ENCODE measurements at places on chromosomes 13 and 19.

GRCh38 chr13:93819331-93819890, 592.8 kb downstream of the GPC6 start:
- no peak for DNase-seq

GRCh38 chr13:108629181-108629752, at the start of gene MYO16:
MYO16 (plus strand) TSS chr13:108629611; CDS start chr13:108629845, 234 bp downstream.
- DNase-seq = no peak

DNA sequence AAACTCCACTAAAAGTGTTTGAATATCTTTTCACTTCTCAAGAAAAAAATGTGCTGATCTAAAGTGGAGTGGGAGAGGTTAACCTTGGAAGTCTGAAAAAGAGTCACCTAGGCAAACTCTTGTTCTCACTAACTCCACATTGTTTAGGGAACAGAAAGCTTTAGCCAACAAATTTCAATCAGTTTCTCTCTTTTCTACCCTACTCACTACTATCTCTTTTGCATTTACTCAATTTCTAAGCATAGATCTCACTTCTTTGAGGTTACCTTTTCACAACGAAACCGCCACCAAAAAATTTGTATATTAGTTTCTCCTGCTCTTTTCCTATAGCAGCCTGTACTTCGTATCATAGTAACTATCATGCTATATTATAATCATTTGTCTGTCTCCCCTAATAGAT, 6.3 kb downstream of the NHLRC3 start:
- no peak for DNase-seq

- no peak for DNase-seq
Observed at GRCh38 chr13:105144936-105145335, 1390.5 kb downstream of the EFNB2 start.

- DNase-seq = no peak
Observed at GRCh38 chr19:32580353-32580900, 563 bp upstream of the PDCD5 start.

GRCh38 chr13:25280396-25280795, 6.9 kb downstream of the MTMR6 start:
- DNase-seq = no peak

GRCh38 chr13:64992314-64992713, 2237.8 kb downstream of the PCDH9 start:
- DNase-seq = no peak

DNA sequence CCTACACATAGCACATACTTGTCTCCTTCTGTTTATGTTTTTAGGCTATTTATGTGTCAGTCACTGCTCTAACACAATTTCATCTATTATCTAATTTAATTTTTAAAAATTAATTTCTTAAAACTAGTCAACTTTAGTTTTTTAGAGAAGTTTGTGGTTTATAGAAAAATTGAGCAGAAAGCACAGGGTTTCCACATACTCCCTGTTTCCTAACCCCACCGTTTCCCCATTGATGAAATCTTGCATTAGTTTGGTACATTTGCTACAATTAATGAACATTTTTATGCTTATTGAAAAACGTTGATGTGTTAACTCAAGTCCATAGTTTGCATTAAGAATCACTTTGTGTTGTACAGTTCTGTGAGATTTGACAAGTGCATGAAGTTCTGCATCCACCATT, 53.5 kb downstream of the TNFSF13B start:
- no peak for DNase-seq

DNA sequence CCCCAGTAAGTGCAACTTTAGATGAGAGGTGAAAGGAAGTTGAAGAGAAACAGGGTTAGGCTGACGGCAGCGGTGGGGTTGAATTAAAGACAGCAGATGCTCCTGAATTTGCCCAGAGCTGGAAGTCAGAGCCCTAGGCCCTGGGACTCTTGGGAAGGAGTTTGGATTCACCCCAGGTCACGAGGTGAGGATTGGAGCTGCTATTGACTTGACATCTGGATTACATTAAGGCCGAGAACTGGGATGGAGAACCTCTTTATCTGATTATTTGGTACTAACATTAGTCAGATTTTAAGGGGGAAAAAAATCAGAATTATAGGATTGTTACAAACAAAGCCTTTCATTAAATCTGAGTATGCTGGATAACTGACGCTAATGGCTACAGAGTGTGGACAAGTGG, 367.2 kb downstream of the ZNF536 start:
- no peak for DNase-seq

GRCh38 chr13:46354156-46355087, 32.6 kb downstream of the RUBCNL start:
- peak; percentile 92 for DNase-seq

DNA sequence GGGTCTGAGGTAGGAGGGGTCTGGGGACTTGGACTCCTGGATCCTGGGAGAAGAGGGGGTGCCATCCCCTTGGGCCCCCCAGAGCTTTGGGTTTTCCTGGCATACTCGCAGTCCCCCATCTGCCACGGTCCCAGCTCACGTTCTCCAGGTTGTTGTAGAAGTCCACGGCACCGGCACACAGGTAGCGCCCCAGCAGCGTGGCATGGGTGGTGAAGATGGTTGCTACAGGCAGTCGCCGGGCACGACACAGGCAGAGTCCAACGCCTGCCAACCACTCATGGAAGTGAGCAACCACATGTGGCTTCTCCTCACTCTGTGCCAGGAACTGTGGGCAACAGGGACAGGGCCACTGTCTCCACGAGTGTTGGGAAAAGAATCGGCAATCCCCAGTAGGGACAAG, 7.4 kb downstream of the GYS1 start:
- DNase-seq = no peak

GRCh38 chr19:56917998-56918397, 77.5 kb upstream of the PEG3 start:
- no peak for DNase-seq

DNA sequence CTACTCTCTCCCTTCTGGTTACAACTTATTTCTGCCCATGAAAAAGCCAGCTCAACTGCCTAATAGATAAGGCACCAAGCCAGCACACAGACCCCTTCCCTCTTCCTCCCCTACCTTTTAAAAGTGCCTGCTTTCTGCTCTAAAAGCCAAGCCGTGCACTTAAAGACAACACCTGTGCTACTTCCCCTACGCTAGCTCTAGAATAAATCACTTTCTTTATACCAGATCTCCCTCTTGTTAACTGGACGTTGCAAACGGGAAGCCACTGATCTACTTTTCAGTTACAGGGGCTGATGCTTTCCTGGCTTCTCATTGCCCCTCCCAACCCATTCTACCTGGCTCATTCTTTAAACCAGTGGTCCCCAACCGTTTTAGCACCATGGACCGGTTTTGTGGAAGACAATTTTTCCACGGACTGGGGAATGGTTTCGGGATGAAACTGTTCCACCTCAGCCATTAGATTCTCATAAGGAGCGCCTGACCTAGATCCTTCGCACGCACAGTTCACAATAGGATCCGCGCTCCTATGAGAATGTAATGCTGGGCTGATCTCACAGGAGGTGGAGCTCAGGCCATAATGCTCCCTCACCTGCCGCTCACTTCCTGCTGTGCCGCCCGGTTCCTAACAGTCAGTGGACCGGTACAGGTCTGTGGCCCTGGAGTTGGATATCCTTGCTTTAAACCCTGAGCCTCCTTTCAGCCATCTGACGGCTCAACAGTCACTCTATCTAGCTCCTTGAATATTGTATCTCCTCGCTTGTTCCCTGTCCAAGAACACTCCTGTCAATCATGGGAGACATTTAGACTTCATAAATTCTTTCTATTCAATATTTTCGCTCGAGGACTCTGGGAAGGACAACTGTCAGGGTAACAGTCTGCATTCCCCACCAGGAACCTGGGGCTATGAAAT, 841 bp upstream of the ZNF223 start:
- no peak for DNase-seq

- no peak for DNase-seq
Observed at GRCh38 chr19:48355365-48355954, 8.3 kb downstream of the TMEM143 start.

- no peak for DNase-seq
Observed at GRCh38 chr19:35006342-35006998, 6.3 kb downstream of the GRAMD1A start.

DNA sequence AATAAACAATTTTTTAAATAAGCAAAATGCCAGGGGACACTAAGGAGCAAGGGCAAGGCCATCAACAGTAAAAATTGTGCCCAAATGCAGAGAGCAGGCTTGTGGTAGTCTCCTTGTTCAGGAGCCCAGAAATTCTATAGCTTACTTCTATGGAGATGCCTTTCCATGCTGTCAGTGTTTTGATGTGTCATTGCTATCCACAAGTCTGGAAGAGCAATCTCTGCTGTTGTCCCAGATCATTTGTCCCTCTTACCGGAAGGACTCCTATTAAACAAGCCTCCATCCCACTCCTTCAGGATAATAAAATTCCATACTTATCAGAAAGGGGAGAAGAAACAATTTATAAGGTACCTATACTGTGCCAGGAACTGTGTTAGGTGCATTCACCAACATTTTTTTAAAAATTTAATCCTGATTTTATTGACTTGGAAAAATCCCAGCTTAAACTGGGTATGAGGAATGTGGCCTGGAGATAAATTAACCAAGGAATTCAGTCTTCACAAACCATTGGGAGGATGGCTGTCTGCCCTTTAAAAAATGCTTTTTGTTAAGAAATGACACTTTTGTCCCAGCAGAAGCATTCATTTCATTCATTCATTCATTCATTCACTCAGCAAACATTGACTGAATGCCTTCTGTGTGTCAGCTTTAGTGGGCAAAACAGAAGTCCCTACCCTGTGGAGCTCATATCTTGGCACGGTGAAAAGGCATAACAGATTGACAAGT, 26.8 kb upstream of the CYSLTR2 start:
- no peak for DNase-seq

DNA sequence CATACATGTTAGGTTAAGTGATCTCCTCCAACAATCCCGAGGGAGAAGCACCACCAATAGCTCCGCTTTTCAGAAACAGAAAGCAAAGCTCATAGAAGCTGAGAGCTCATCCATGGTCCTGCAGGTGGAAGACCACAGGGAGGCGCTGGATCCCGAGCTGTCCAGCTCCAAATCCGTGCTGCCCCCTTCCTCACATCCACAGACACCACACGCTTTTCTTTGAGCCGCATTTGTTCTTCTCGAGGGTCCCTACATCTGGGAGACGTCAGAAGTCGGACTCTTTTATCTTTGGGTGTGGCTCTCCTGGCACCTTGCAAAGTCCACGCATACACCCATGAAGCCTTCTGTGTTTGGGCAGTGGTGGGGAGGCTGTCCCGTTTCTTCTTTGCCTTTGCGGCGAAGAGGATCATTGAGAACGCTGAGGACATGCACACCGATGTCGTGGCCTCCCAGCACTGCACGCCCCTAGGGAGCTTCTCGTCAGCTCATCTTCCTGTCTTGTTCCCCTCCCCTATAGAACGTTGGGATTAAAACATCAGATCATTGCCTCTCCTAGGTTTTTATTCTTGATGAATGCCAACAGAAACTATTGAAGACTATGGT, 184.8 kb downstream of the TEX29 start:
- DNase-seq = no peak

Measured in fibroblast of skin of left quadriceps (primary cell).